ENCODE measurements at places on chromosomes 2 and 18.

DNA sequence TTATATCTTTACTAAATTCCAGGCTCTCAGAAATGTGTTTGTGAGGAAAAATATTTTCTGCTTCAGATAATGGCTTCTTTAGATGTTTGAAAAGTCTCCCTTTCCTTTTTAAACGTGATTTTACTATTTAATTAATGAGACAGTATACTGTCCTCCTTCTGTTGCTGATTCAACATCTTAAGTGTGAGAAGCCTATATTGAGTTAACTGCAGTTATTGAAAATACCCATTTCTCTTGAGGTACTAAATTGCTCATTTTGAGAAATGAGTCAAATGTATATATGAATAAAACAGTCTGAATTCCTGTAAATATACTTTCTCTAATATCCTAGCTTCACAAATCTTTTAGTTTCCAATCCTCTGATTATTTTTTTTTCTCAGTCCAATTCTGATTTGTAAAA lies 470.2 kb downstream of the PTPRM start:
- DNase-seq, result no peak

DNA sequence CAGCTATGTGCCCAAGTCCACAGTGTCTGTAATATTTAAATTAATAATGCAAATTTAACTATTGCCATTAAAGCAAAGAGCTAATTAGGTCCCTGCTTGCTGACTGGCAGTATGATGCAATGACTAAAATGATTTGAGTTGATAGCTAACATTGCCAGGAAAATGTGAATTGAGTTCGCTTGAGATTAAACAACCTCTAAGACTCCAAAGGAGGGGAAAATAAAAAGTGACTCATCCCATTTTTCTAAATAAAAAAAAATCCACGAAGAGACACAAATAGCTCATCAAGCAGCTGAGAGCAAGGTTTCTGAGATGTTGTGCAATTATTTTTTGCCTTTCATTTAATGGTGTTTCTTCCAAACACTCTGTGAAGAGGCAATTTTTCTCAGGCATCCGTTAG lies 413.0 kb downstream of the MTX2 start:
- no peak for DNase-seq

DNA sequence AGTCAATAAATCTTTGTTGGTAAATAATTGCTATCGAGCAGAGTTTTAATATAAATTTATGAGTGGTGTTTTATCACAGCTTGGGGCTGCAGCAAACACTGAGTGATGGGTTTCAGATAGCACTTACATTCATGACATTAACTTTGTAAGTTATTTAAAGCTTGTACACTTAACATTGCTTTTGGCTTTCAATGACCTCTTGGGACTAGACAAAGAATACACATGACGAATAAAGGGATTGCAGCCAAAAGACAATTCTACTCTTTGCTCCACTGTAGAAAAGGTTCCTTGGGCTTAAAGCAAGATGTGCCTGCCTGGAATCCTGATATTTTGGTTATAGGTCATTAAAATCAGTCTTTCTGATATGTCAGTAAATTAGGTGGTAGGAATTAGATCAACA lies 299.5 kb downstream of the GBX2 start:
- no peak for DNase-seq

DNA sequence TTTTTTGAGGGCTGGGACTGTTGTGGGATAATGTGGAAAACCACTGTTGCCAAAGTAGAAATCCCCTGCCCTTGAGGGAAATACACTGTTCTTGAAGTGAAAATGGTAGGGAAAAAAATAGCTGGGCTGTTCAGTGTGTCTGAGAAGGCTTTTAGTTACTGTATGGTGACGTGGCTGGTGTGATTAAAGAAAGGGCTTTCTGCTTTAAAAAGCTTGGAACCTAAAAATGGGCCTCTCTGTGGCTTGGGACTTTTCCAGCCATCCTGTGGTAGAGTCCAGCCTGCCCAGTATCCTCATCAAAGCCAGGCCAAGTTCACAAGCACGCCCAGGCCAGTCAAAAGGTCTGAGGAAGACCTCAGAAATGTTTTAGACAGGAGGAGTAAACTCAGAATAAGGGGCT lies 6.8 kb downstream of the MGAT5 start:
- DNase-seq, result no peak

All from activated naive CD8-positive, alpha-beta T cell treated with anti-CD3 and anti-CD28 coated beads, Interleukin-2, amount 50 U/mL, for 16 hours (primary cell).